ENCODE measurements at places on chromosomes 4 and X.
A peak's percentile ranks its signal among the peaks of the same experiment; 100 is the strongest.

GRCh38 chr4:145482209-145483037 is 770 bp downstream of the SMAD1 start:
- peak; percentile 37 for DNase-seq

GRCh38 chr4:151199319-151200190 is 77.4 kb upstream of the PRSS48 start:
- peak; percentile 13 for DNase-seq

DNA sequence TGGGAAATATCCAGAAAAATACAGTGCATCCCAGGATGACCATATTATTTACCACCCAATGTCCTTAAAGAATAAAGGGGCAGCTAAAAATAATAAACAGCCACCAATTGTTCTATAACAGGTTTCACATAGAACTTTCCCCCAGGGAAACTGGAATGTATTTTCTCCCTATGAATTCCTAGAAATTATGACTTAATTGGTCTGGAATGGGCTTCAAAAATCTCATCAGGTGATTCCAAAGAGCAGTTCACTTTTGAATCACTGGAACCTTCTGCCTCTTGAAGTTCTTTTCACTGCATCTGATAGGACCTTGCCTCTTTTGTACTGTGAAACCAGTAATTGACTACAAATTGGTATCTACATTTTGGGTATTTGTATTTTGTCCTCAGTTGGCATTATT is 119.3 kb downstream of the ZNF330 start:
- no peak for DNase-seq

DNA sequence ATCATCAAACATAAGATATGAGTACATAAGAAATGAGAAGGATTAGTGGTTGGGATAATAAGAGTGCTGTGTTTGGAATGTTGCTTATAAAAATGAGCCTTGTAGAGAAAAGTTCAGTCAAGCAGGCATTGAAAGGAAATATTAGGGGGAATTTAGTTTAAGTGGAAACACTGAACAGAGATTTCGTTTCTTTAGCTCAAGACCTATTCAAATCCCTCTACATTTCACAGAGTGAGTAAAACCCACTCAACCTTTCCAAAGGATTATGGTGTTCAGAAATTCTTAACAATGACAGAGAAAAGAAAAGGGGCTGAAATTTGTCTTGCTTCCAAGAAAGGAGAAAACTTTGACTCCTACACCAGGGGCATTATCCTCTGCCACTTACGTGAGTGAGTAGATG is 1072.4 kb upstream of the LCORL start:
- no peak for DNase-seq

DNA sequence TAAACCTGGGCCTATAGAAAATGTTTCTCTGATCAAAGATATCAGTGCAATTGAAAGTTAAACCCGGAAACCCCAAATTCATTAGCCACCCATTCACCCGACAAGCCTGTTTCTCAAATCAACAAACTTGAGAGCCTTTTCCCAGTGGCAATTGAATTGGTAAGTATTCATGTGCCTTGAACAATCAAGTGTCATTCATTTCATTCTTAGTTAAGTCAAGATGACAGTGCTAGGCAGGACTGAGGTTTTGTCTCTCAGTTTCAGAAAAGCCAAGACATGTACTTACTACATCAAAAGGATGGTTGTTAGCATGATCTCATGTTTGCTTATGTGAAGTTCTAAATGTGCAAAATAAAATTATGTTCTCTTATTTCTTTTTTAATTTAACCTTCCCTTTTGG is 32.3 kb downstream of the CC2D2A start:
- no peak for DNase-seq

GRCh38 chr4:145819853-145820181 is 118.8 kb downstream of the ZNF827 start:
- no peak for DNase-seq

DNA sequence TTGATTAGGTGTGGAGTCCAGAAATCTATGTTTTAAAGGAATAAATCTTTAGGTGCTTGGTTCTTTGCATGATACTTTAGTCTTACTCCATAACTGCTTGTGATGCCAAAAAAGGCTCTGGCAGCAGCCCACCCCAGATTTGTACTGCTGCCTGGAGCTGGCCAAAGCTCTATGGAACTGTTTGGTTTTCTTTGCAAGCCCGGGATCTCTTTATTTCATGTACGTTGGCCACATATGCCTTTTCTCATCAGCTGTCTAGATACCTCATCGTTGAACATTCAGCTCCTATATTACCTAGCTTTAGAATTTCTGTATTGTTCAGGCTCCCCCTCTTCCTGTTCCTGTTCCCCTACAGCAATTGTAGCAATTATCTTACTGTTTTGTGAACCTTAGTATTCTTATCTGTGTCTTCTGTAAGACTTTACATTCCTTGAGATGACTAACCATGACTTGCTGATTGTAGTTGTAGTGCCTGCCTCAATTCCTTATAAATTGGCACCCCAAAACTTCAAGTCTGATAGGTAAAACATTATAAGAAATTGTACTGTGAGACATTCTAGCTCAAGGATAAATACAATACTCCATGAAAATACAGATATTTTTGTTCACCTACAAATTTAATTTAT is 199.4 kb upstream of the GPRIN3 start:
- no peak for DNase-seq

DNA sequence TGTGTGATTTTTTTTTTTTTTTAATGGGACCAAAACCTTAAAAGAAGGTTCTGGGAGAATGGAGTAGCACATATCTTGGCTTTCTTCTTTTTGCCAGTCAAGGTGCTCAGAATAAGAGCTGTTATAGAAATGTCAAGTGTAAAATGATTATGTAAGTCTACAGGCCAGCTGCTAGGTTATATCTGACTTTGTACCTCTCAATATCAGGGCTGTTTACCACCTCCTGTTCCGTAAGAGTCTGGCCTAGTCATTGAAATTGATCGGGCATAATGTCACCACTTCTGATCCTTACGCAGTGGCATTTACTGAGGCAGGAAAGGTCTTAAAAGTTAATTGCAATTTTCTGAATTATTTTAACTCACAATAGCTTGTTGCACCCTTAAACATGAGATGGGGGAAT is 41.1 kb downstream of the LIMCH1 start:
- no peak for DNase-seq

GRCh38 chr4:22942920-22943559 is 250.3 kb downstream of the GBA3 start:
- DNase-seq, result no peak

- DNase-seq, result no peak
These were observed 218.8 kb downstream of the MAGEB17 start for GRCh38 chrX:16386126-16386525.

DNA sequence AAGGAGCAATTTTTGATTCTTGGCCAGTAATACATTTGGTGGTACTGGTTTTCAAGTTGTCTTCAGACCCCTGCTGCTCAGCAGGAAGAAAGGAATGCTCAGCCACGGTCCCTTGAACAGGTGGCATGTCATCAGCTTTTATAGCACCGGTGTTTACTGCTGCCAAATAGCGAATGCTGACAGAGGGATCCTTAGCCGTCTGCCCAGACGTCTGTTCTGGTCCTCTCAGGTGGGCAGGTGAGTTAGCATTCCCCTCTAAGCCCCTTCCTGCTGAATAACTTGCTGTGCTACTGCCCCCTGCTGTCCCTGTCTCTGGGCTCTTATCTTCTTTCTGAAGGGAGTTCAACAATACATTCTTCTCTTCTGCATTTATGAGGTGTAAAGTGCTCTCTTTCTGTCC is 28.4 kb downstream of the BOD1L1 start:
- no peak for DNase-seq

- DNase-seq, result no peak
These were observed 168.4 kb upstream of the GK2 start for GRCh38 chr4:79576429-79576753.

DNA sequence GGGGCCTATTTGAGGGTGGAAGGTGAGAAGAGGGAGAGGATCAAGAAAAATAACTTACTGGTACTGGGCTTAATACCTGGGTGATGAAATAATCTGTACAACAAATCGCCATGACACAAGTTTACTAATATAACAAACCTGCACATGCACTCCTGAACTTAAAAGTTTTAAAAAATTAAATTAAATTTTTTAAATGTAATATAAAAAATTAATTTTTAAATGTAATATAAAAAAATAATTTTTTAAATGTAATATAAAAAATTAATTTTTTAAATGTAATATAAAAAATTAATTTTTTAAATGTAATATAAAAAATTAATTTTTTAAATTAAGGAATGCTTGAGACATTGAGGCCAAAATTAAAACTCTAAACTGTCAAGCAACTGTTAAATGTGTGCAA is 124.3 kb upstream of the GALNT7 start:
- DNase-seq, result no peak

GRCh38 chr4:120839334-120839973 is 83.1 kb downstream of the PRDM5 start:
- no peak for DNase-seq

All from C1 segment of cervical spinal cord (tissue), 14 donors.